ENCODE measurements at places on chromosomes 6 and 20. TPM values are rescaled to one million over a fixed set of nuclear protein-coding genes. Genes with fewer than 3 reads are reported as not detected.

- DNase-seq = no peak
Observed at GRCh38 chr20:52948491-52948890, 23.7 kb upstream of the TSHZ2 start.

Gene SPATA2
- 0.99 TPM for total RNA-seq

DNA sequence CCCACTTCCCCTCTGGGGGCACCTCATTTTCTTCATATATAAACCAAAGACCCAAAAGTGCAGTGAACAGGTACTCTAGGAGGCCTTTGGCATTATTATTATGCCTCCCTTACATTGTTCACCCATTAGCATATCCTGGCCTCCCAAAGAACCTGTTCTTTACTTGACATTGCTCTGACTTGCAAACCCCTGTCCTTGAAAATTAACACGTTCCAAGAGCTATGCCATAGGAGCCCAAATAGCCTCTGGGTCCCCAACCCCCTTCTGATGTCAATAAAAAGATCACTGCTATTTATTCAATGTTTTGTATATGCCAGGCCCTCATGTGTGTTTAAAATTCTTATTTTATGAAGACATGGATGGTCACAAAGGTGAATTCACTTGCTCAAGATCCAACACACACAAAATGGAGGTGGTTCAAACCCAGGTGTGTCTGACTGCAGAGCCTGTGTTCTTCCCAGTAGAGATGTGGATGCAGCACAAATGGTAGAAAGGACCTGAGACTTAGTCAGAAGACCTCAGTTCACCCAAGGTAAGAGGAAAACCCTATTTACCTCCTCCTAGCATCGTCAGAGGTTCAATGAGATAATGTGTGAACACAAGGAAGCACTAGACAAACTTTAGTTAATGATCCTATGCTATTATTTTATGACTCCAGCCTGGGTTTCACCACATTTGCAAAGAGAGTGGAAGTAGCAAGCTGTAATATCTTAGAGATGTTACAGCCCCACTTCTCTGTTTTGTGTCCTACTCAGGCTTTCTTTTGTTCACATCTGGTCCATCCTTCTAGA, 36.6 kb downstream of the BCL2L1 start:
- no peak for DNase-seq

Gene DUSP15
- total RNA-seq = 0.79 TPM

DNA sequence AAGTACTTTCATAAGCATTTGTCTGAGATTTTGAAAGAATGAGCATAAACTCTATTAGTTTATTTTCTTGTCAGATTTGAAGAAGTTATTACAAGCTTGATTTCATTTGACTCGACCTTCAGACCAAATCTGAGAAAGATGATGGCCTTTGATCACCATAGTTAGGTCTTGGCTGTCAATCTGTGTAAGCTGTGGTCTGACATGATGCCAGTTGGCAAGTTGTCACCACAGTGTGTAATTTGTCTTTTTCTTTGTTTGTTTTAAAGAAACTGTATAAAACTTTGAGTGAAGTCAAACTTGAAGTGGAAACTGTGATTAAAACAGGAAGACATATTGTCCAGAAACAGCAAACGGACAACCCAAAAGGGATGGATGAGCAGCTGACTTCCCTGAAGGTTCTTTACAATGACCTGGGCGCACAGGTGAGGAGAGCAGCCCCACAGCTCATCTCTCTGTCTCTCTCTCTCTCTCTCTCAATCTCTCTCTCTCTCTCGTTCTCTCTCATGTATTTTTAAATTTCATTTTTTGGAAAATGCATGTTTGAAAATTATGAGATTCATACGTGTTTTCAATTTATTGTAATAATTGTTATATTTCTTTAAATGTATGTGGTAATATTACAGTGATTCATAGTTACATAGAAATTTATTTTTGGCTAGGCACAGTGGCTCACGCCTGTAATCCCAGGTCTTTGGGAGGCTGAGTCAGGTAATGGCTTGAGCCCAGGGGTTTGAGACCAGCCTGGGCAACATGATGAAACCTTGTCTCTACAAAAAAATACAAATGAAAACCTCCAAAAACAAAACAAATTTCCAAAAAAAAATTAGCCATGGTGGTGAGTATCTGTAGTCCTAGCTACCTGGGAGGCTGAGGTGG, 208.1 kb downstream of the UTRN start:
- DNase-seq = peak; percentile 44

- peak; percentile 57 for DNase-seq
Observed at GRCh38 chr6:127069659-127070279, 48.7 kb upstream of the RSPO3 start.

GRCh38 chr6:28664870-28665396, 139.3 kb downstream of the GPX5 start:
- DNase-seq = no peak

- DNase-seq = no peak
Observed at GRCh38 chr6:211871-212497, 80.3 kb upstream of the DUSP22 start.

- no peak for DNase-seq
Observed at GRCh38 chr6:27862396-27863066, 49.7 kb downstream of the OR2B2 start.
